ENCODE measurements at places on chromosomes 1 and 21. TPM values are rescaled to one million over a fixed set of nuclear protein-coding genes. Genes with fewer than 3 reads are reported as not detected.

DNA sequence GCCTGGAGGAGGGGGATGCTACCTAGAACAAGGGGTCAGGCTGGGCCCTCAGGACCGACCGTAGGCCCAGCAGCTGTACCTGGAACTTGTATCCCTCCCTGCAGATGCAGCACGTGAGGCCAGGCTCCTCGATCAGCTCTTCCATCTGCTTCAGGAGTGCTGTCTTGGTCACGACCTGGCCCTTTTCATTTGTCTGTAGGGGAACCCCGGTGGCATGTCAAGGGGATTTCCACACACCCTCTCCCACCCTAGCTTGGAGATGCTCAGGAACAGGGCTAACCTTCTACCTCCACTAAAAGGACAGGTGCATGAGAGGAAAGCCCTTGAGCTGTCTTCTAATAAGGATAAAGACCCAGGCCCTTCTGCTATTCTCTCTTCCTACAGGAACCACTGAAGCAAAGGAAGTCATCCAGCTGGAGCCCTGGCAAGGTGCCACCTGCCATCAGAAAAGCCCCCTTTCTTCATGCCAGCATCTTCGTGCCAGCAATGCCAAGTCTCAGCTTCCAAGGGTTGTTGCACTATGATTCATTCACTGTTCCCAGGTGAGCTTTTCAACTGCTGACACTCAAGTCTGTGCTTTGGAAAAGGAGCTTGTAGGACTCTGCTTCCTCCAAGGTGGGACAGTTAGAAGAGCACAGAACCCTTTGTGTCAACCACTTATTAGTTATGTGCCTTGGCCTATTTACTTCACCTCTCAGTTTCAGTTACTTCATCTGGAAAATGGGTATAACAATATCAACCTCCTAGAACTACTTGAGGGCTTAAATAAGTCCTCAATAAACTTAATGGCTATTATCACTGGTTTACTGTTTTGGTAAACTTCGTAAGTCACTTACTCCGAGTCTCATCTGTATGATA is 122.1 kb downstream of the UBR4 start:
- DNase-seq: no peak

GRCh38 chr1:33684396-33685179 is 179.3 kb upstream of the HMGB4 start:
- peak; percentile 14 for DNase-seq

- peak; percentile 64 for DNase-seq
These were observed 48.3 kb upstream of the C1orf174 start for GRCh38 chr1:3948344-3948743.

DNA sequence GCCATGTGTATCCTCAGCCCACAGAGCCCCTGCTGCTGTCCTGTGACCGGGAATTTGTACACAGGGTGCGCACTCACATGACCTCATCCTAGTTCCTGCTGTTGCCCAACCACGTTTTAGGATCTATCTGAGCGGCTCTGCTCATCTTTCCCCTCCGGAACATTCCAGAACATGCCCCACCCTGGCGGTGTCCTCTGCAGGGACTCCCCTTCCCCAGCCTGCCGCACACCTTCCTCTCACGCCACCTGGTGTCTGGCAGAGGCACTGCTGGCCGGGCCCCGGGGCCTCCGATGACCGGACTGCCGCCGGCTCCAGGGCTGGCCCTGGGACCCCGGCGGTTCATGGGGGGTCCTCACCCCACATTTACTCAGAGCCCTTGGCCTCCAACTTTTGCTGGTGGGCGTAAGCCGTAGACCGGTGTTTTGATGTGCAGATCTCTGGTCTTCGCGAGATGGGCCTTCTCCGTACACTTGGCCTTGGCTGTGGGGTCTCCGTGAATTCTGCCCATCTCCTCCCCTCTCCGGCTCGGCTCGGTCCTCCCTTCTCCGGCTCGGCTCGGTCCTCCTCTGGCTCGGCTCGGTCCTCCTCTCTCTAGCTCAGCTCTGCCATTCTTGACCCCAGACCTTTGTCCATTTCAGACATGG is 29.5 kb downstream of the ARHGEF16 start:
- DNase-seq: no peak

- DNase-seq: no peak
These were observed 30.9 kb downstream of the KCNT2 start for GRCh38 chr1:196577386-196577785.

- no peak for DNase-seq
These were observed 4.0 kb upstream of the ZBTB18 start for GRCh38 chr1:244046907-244047611.

- no peak for DNase-seq
These were observed 140.0 kb downstream of the DNM3 start for GRCh38 chr1:171981303-171981702.

GRCh38 chr1:53902235-53903138 is 8.5 kb downstream of the DIO1 start:
- no peak for DNase-seq

DNA sequence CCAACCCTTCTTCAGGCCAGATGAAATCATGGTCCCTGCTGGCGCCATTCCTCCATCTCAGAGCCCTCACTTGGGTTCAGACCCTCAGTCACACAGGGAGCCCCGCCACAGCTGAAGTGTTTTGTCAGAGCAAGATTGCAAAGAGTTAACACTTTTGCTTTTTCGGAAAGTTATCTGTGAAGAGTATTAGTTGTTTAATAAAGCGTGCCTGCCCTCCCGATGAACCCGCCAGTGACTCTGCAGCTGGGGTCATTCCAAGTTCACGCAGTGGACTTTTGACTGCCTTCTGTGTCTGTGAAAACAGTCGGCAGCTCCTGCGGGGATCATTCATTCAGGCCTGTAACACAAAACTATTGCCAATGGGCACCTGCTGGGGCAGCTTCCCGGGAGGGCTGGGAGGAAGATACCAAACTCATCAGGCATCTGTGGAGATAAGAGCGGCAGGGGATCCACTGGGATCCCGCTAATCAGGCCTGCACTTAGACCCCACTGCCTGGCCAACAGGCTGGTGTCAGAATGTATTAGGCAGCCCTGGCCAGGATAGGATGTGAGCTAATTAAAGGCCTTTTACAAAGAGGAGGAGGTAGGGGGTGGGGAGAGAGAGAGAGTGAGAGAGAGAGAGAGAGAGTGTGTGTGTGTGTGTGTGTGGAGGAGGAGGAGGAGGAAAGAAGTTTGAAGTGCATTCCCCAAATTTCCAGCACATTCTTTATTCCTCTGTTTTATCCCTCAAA is 184.5 kb downstream of the DHRS3 start:
- DNase-seq: peak; percentile 39

GRCh38 chr1:41699861-41700248 is 215.4 kb upstream of the EDN2 start:
- DNase-seq: no peak

Gene SLC5A9
- total RNA-seq: not detected

Gene CLCA1
- total RNA-seq: not detected

Gene GPR61
- not detected for total RNA-seq

Gene DNALI1
- total RNA-seq: not detected
